ENCODE measurements at places on chromosomes 3 and 15.

GRCh38 chr3:143699424-143699823, 148.8 kb downstream of the SLC9A9 start:
- DNase-seq = no peak

DNA sequence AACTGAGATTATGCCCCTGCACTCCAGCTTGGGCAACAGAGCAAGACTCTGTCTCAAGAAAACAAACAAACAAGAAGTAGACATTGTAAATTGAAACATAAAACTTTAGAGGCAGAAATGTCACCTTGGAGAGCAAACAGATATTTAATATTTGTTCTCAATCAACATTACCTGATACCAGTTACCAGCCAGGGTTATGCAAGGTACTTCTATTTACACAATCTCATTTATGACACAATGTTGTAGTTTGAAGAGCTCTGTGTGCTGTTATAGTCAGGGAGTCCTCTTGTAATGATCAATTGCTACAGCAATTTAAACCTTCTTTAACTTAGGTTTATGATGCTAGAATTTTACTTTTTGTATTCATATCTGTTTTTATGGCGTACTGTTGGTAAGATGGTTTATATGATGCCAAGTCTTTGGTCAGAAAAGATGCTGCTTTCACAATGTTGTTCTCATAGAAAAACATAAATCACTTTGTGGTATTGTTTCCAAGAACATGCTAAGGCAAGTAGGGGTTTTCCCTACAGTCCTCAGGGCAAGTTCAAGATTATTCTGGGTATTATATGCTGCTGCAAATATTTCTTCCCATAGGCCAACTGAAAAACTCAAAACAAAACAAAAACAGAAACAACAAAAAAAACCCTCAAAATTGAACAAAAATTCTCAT, 173.5 kb downstream of the TNIK start:
- no peak for DNase-seq

- DNase-seq = no peak
These were observed 344.3 kb downstream of the EDEM1 start for GRCh38 chr3:5531741-5532290.

- DNase-seq = no peak
These were observed 81.2 kb downstream of the PLCH1 start for GRCh38 chr3:155663467-155664212.

- DNase-seq = no peak
These were observed 63.4 kb downstream of the LRIG1 start for GRCh38 chr3:66437341-66437929.

DNA sequence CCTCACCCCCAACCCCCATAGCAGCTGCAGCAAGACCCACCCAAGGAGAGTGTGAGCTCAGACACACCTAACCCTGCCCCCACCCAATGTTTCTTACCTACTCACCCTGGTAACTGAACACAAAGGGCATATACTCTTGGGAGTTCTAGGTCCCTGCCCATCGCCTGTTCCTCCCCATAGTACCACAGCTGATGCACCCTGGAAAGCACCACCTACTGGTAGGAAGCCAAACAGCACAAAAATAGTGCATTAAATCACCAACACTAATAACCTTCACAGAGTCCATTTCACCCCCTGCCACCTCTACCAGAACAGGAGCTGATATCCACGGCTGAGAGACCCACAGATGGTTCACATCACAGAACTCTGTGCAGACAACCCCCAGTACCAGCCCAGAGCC, 245.2 kb downstream of the EFHB start:
- DNase-seq = no peak

- DNase-seq = no peak
These were observed 23.0 kb downstream of the LIMD1 start for GRCh38 chr3:45617430-45618080.

DNA sequence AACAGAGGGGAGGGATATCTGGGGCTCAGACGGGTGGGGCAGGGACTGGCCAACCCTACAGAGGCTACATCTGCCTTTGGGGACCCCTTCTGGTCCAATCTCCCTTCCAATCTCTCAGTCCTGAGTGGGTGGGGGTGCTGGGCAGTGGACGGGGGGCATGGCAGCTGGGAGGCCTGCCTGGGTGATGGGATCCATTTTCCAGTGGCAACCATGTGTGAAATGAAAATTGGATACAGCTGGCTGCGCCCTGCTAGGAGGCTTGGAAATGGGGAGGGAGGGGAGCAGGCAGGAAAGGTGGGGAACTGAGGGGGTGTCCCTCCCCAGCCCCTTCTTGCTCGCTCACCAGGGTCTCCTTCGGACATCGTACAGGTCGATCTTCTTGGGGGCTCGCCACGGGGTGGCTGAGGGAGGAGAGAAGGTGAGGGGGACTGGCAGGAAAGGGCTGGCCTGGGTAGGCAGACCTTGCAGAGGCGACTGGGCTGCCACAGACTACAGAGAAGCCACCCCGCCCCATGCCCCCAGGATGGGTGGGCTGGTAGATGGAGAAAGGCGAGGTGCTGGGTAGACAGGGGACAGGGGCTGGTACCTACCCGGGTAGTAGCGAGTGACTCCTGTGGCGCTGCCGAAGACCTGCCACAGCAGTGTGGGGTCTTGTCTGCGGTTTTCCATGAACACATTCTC, 21.2 kb upstream of the TMEM115 start:
- no peak for DNase-seq

GRCh38 chr3:126850370-126851085, 132.4 kb upstream of the PLXNA1 start:
- DNase-seq = peak; percentile 38

- DNase-seq = no peak
These were observed 69.0 kb downstream of the ANKRD28 start for GRCh38 chr3:15728766-15729165.

- no peak for DNase-seq
These were observed 118.8 kb downstream of the SST start for GRCh38 chr3:187551416-187551815.

DNA sequence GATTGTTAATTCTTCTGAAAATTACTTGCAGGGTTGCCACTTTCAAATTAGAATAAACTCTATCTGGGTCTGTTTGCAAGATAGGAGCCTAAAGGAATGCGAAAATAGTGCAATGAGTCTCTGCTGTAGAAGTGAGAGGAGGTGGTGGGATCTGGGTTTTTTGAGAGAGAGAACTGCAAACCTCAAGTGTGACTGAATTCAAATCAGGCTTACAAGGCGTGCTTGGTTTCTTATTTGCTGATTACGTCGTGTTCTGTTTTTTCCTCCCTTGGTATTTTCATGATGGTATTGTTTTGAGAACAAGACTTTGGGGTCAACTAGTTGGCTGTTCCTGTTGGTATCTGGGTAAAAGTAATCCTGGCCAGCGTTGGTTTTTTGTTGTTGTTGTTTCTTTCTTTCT, 490.9 kb upstream of the CFAP20DC start:
- DNase-seq = no peak
